ENCODE measurements at places on chromosomes 1 and 21.

DNA sequence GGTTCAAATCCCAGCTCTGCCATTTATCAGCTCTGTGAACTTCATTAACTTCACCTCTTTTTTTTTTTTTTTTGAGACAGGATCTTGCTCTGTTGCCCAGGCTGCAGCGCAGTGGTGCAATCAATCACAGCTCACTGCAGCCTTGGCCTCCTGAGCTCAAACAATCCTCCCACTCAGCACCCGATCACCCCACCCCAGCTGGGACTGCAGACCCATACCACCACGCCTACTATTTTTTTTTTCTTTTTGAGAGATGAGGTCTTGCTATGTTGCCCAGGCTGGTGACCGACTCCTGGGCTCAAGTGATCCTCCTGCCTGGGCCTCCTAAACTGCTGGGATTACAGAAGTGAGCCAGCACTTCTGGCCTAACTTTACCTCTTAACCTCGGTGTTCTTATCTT, 2.2 kb upstream of the TRIT1 start:
- no peak for DNase-seq

GRCh38 chr1:48422009-48422408, 50.0 kb downstream of the SPATA6 start:
- no peak for DNase-seq

- DNase-seq = no peak
These were observed 216.3 kb upstream of the NR5A2 start for GRCh38 chr1:199811163-199811562.

GRCh38 chr1:12148958-12149790, 17.6 kb upstream of the TNFRSF1B start:
- DNase-seq = no peak

GRCh38 chr1:200471739-200472138, 61.9 kb upstream of the ZNF281 start:
- DNase-seq = no peak

DNA sequence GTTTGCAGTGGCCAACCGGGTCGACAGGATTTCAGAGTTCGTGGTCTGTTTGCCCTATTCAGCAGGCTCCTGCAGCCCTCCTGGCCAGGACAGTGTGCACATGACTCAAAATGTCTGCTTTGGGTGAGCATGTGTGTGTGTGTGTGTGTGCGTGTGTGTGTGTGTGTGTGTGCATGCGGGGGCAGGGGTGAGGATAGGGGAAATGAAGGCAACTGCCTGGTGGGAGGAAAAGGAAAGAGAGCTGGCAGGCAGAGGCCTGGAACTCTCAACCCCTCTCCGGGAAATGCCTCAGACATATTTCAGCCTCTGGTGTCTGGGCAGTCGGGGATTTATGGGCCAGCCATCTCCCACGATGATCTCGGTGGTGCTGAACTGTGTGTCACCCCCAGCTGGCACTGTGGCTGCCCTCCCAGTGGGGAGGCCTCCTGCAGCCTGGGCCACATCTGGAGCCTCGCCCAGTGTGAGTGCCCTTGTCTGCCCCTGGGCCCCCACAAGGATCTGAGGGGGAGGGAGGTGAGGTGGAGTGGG, 15.2 kb downstream of the CDCP2 start:
- peak; percentile 4 for DNase-seq

- DNase-seq = no peak
These were observed 98.2 kb downstream of the CACHD1 start for GRCh38 chr1:64568171-64568450.

DNA sequence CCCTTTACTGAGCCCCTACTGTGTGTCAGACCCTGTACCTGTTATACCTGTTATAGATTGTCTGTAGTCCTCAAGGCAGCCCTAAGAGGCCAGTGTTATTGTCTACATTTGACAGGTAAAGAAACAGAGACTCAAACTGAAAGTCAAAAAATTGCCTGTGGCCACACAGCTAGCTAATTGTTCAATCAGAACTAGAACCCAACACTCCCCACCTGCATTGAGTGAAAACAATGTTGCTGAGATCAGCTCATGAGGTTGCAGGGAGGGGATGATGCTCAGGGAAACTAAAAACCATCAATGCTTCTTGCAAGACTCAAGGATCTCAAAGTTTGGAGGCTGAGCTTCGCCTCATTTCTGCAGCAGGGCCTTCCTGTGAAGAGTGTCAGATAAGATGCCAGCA, 109.5 kb upstream of the LMO4 start:
- no peak for DNase-seq

DNA sequence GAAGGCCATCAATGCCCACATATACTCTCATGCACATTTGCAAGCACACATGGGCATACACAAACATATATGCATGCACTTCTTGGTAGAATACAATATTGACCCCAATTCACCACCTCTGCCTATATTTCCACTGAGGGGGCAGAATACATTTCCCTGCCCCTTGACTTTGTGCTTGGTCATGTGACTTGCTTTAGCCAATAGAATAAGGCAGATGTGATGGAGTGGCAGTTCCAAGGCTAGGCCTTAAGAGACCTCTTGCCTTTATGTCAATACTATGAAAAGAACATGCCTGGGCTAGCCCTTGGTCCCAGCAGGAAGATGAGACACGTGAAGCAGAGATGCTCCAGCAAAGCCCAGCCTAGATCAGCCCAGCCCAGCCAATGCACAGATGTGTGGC, 66.0 kb upstream of the GRIK3 start:
- no peak for DNase-seq

Measured in BJ (cell line).